ENCODE measurements at places on chromosomes 2 and 18. TPM values are rescaled to one million over a fixed set of nuclear protein-coding genes. Genes with fewer than 3 reads are reported as not detected.

- DNase-seq = no peak
Measured at GRCh38 chr18:26868968-26869586, 3.6 kb upstream of the AQP4 start.

- DNase-seq = no peak
Measured at GRCh38 chr2:6952101-6952500, 34.9 kb downstream of the RNF144A start.

Gene NEU2
- not detected for total RNA-seq

Gene GPAT2
- 9.7 TPM for total RNA-seq

Gene KCNE4
- not detected for total RNA-seq

DNA sequence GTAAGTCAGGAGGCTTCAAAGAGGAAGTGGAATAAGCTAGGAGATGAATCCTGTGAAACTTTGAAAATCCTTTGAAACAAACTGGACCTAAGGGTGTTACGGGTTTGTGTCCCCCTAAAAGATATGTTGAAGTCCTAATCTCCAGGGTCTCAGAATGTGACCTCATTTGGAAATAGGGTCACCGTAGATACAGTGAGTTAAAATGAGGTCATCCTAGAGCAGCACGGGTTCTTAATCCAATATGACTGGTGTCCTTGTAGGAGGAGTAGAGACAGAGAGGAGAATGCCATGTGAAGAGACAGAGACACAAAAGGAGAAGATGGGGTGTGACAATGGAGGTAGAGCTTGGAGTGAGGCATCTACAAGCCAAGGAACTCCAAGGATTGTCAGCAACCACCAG, 26.9 kb upstream of the NEB start:
- no peak for DNase-seq

Gene DRC1
- not detected for total RNA-seq

Gene TMEM237
- 16.3 TPM for total RNA-seq

Gene ABCG8
- not detected for total RNA-seq

GRCh38 chr2:231682603-231683291, 25.6 kb upstream of the PTMA start:
- DNase-seq = no peak

- DNase-seq = no peak
Measured at GRCh38 chr2:57397550-57398360, 648.9 kb upstream of the VRK2 start.

Gene CEBPZOS
- total RNA-seq = 43.7 TPM

All from activated CD8-positive, alpha-beta T cell treated with anti-CD3 and anti-CD28 coated beads for 36 hours (primary cell).